Effector memory CD4-positive, alpha-beta T cell (primary cell): ENCODE measurements at places on chromosomes 1 and 21.

DNA sequence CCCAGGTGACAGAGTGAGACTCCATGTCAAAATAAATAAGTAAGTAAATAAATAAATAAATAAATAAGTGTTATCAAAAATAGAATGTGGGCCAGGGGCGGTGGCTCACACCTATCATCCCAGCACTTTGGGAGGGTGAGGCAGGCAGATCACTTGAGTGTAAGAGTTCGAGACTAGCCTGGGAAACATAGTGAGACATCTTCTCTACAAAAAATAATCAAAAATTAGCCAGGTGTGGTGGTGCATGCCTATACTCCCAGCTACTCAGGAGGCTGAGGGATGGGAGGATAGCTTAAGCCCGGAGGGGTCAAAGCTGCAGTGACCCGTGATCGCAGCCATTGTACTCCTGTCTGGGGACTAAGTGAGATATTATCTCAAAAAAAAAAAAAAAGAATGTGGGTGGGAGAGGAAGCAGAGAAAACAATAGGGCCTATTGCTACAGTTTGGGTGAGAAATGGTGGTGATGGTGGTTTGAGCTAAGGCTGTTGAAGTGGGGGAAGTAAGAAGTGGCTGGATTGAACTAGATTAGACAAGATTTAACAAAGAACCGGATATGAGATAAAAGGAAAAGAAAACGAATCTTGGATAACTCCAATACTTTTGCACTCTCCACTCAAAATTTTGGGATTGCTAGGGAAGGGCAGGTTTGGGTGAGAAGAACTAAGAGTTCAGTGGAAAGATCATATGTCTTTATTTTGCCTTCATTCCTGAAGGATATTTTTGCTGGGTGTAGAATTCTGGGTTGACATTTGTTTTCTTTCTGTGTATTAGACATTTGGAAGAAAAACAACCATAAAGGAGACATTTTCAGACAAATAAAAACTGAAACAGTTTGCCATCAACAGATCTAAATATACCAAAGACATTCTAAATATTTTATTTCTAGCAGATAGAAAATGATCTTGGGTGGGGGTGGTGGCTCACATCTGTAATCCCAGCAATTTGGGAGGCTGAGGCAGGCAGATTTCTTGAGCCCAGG, 57.1 kb upstream of the SPOCD1 start:
- H3K27ac ChIP-seq: no peak overlapping the region
- no peaks in the 10 kb centered on the region for H3K27me3 ChIP-seq
- DNase-seq: no peak

- H3K27ac ChIP-seq: no peak overlapping the region
- H3K4me3 ChIP-seq: no peak overlapping the region
- peaks cover 3% of the 10 kb centered on the region for H3K4me1 ChIP-seq
- no peaks in the 10 kb centered on the region for H3K27me3 ChIP-seq
These were observed 82.6 kb downstream of the TOMM20 start for GRCh38 chr1:235045921-235046601.

DNA sequence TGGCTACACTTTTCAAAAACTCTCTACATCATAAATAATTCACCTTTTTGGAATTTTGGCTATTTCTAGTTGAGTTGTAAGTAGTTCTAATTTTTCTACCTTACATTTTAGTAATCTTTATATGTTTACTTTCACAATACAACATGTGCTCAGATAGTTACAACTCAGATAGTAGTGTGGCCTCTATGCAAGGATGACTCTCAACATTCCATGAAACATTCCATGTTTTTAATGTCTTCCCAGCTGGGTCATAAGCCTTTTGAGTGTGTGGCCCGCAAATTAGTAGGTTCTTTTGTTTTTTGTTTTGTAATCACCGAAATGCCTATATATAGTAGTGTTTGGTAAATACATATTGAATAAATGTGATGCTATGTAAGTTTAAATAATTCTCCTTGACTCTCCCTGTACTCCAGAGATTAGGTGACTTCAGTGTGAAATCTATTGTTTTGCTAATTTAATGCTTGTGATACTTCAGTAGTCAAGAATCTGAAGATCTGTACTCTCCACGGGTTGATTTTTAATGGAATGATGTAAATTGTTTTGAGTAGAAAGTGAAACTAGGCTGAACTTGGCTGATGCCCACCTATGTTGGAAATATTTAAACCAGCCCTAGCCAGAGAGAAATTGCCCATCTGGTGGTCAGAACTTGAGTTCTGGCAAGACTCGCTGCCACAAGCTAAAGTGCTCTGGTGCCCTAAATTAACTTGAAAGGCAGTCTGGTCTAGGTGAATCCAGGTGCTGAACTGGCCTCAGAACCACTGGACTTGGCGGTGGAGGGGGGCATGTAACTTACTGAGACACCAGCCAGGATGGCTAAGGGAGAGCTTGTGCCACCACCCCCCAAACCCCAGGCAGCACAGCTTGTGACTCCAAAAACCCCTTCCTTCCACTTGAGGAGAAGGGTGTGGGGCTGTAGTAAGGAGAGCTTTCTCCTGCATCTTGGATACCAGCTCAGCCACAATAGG, 165.6 kb downstream of the USP25 start:
- no peak for DNase-seq
- no peak overlapping the region for H3K4me3 ChIP-seq
- H3K27ac ChIP-seq: no peak overlapping the region
- H3K36me3 ChIP-seq: no peaks in the 10 kb centered on the region

- no peak overlapping the region for H3K27ac ChIP-seq
- no peaks in the 10 kb centered on the region for H3K27me3 ChIP-seq
- DNase-seq: no peak
- H3K36me3 ChIP-seq: no peaks in the 10 kb centered on the region
These were observed 1596.2 kb downstream of the MRPL39 start for GRCh38 chr21:24011087-24011486.

DNA sequence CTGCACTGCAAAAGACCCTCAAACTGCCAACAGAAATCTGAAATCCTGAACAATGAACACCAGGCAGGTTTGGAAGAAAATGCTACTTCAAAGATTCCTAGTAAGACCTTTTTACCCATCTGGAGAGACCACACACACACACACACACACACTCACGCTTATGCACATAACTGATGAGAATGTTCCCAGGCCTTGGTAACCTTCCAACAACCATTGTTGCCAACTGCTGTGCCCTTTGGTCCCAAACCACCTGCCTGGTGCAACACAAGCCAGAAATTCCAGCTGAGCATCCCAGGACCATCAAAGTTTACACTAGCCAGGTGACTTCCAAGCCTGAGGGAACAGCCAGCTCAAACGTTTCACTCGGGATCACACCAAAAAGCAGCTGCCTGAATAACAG, 56.9 kb downstream of the SEC16B start:
- no peaks in the 10 kb centered on the region for H3K27me3 ChIP-seq
- H3K36me3 ChIP-seq: no peaks in the 10 kb centered on the region
- H3K4me3 ChIP-seq: no peak overlapping the region
- no peak for DNase-seq
- no peak overlapping the region for H3K27ac ChIP-seq
